ENCODE measurements at places on chromosomes 16 and 17. TPM values are rescaled to one million over a fixed set of nuclear protein-coding genes. Genes with fewer than 3 reads are reported as not detected.

- DNase-seq = no peak
Measured at GRCh38 chr17:28533091-28533807, 19.2 kb downstream of the UNC119 start.

DNA sequence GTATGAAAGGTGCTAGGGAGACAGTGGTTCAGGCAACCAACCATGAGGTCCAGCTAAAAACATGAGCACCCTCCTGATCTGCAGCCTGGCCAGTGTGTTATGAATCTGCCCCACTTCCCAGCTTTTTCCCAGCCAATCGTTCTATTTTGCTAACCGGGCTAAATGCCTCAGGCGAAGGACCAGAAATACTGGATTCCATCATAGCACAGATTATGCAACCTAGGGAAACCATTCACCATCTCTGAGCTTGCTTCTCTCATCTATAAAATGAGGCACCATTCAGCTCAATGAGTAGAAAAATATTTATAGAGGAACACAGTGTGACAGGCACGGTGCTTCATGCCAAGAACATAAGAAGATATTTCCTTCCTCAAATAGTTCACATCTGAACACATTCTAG lies 45.2 kb upstream of the NUDT7 start:
- DNase-seq = no peak

- DNase-seq = peak; percentile 91
Measured at GRCh38 chr17:77164483-77165091, 23.8 kb downstream of the SEC14L1 start.

DNA sequence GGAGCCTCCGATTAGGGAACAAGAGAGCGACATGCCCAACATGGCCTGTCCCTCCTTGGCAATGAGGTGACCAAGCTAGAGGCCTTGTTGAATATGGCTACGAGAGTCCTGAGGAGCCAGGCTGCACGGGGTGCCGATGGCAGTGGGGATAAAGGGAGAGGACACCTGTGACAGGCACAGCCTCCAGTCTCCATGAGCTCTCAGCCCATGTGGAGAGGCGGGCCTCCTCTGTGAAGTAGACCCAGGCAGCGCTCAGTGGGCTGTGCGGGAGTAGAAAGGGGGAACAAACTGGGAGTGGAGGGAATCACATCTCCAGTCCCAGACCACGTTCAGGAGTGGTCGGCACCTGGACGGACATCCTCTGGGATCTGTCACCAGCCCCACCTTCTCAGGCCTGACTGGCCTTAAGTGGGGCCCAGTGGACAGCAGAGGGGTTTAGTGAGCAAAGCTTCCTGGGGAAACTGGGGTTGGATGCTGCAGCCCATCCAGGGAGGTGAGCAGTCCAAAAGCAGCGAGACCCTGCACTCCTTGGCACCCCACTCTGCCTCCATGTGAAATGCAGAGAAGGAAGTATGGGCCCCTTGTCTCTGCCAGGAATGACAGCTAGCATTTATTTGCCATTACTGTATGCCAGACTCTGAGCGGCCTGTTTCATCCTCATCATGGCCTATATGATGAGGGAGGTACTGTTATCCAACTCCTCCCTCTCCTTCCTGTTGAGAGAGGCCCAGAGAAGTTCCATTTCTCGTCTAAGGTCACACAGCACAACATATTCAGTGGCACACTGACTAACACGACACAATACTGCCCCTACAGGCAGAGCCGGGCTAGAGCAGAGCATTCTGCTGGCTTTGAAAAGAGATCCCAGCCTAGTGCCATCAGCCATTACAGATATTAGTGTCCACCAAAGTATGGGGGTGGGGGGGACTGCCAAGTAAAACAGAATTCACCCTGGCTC lies 4.5 kb upstream of the TMEM92 start:
- DNase-seq = peak; percentile 72

DNA sequence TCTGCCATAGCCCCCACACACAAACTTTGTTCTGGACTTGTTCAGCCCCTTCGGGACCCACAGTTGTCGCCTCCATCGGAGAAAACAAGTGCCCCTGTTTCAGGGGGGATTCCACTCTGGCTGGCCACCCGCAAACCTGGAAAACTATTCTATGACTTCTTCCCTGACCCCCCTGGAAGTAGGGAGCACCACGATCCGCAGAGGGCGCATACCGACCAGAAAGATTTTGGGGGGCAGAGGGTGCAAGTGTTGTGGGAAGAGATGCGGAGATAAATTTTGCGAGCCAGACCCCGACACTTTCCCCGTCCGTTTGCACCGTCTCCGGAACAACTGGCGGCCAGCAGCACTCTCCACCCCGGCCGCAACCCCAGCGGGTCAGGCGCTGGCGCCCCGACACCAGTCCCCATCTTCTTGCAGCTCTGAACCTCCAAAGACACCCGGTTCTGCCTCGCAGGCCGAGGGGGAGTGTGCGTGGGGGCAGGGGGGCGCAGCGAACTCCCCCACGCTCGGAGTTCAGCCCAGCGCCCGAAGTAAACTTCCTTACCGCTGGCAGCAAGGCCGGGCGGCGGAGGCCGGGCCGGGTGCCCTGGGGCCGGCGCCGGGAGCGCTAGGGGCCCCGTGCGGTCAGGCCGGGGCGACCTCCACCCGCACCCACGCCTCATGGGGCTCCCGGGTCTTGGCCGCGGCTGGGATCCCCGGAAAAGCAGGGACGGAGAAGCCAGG lies 744 bp downstream of the SALL1 start:
- DNase-seq = no peak

DNA sequence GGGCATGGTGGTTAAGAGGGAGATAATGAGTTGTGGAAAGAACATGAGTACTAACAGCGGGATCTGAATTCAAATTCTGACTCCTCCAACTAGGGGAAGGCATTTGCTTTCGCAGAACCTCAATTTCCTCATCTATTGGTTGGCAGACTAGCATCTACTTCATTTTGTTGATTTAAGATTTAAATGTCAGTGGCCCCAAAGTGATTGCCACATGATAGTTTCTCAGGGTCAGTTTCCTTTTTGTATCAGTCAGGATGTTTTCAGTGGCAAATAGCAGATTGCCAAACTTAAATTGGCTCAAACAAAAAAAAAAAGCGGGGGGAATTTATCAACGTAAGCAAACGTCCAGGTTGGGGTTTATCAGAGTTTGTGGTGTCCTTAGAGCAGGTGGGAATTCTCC lies 25.1 kb upstream of the NOS2 start:
- DNase-seq = no peak

- no peak for DNase-seq
Measured at GRCh38 chr17:77640252-77640651, 318.3 kb upstream of the TNRC6C start.

- no peak for DNase-seq
Measured at GRCh38 chr16:64730261-64730660, 391.6 kb downstream of the CDH11 start.

DNA sequence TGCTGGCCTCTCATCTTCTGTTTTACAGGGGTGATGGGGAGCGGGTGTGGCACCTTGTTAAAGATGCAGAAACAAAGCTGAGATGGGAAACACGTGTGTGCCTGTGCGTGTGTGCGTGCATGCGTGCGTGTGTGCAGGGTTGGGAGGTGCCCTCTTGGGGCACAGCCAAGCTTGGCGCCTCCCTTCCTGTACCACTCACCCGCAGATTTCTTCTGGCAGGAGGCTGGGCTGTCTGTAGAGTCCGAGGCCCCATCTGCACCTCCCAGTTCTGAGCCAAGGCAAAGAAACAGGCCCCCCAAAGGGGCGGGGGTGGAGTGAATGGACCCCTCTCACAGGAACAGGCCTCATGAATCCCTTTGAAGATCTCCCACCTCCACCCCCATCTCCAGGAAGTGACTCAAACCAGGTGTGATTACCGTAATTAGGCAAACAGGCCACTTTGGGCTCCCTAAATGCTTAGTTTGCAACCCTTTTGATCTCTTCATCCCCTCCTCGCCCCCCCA lies 20.9 kb downstream of the TNS4 start:
- DNase-seq = peak; percentile 31

GRCh38 chr16:86045591-86045971 lies 146.6 kb downstream of the IRF8 start:
- DNase-seq = no peak

The HBQ1 gene
- total RNA-seq = 0.34 TPM

The RAB37 gene
- 0.37 TPM for total RNA-seq

The PMP22 gene
- total RNA-seq = 32.2 TPM

The SYT17 gene
- 2.2 TPM for total RNA-seq

The DLX4 gene
- total RNA-seq = not detected

The GLTPD2 gene
- not detected for total RNA-seq
